ENCODE measurements at places on chromosomes 13 and 19. TPM values are rescaled to one million over a fixed set of nuclear protein-coding genes. Genes with fewer than 3 reads are reported as not detected.

GRCh38 chr13:100203696-100204367, 114.9 kb downstream of the PCCA start:
- DNase-seq, result peak; percentile 43

ZNF709 gene
- total RNA-seq, result 2.0 TPM

- no peak for DNase-seq
Observed at GRCh38 chr19:13526552-13526951, 20.3 kb upstream of the CACNA1A start.

TMEM59L gene
- 6.5 TPM for total RNA-seq

GRCh38 chr19:44903602-44904425, 1.8 kb upstream of the APOE start:
- DNase-seq, result no peak

DNA sequence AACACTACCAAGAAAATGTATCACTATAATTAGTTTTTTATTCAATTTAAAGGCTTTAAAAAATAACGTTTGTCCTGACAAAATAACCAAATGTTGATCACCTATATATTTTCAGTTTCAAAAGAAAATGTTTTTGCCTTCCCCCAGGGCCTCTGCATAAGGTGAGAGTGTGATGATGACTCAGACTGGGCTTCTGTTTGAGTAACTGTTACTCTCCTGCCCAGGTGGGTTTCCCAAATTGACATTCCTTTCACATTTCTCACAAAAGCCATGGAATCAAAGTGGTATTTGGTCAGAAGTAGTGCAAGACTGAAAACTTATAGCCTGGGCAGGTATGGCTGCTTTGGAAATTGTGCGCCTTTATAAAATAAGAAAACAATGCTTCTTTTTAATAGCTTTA, 180.6 kb downstream of the COG6 start:
- peak; percentile 16 for DNase-seq

STOML3 gene
- not detected for total RNA-seq

DNA sequence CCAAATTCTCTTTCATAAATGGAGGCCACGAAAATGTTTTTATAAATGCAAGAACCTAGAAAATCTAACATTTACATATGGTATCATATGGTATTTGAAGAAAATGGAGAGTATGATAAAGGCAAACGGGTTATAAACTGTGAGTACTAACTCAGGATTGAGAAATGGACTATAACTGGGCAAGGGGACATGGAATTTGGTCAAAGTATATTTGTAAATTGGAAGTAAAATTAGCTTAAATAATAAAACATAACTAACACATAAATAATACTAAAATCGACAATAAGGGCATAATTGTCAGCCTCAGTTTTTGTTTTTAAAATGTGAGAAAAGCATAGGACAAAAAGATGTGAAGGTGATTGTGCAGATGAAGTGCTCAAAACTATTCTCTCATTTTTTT, 1516.3 kb upstream of the MIR17HG start:
- no peak for DNase-seq

- no peak for DNase-seq
Observed at GRCh38 chr19:31537136-31537535, 187.9 kb upstream of the TSHZ3 start.

- peak; percentile 84 for DNase-seq
Observed at GRCh38 chr13:79485014-79485811, 4.3 kb downstream of the NDFIP2 start.
